ENCODE measurements at places on chromosomes 13 and 19. TPM values are rescaled to one million over a fixed set of nuclear protein-coding genes. Genes with fewer than 3 reads are reported as not detected.
A peak's percentile ranks its signal among the peaks of the same experiment; 100 is the strongest.

DNA sequence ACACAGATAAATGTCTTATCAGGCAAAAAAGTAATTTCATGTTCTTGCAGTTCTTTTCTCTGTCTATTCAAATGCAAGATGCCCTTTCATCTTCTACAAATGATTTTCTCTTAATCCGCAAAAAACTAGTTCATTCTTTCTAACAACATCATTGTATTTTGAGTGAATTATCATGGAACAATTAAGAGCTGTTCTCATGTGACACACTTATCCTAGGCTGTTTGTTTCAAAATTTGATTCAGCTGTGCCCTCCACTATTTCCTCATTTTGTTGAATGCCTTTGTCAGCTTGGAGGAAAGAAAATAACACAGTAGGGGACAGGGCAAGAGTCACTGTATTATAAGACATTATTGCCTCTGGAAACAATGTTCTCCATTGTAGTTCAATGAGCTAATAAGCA, 396.9 kb downstream of the KCTD12 start:
- DNase-seq = no peak

DNA sequence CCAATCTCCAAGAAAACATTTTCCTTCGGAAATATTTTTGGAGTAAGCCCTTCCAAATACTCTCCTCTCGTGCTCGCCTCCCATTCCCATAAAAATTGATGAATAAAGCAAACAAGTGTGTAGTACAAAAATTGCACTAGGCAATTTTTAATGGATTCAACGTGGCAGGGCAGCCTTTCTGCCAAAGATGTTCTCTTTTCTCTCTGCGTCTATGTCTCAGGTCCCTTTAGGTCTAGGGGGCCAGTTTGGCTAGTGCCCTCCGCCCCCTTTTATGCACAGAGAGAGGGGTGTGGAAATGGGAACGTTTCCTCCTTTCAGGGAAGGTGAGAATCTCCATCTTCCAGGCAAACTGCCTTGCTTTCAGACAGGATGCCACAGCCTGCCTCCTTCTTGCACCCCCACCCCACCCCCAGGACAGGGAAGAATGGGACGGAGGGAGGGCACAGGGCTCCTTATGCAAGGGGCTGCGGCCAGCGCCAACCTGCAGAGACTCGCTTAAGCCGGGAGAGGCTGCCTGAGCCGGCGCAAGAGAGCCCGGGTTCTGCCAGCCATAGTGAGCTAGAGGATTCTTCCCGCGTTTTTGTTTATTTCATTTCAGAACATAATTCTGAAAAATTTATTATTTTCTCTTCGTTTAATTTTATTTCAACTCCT, 2.7 kb upstream of the ZIC2 start:
- DNase-seq = no peak

DNA sequence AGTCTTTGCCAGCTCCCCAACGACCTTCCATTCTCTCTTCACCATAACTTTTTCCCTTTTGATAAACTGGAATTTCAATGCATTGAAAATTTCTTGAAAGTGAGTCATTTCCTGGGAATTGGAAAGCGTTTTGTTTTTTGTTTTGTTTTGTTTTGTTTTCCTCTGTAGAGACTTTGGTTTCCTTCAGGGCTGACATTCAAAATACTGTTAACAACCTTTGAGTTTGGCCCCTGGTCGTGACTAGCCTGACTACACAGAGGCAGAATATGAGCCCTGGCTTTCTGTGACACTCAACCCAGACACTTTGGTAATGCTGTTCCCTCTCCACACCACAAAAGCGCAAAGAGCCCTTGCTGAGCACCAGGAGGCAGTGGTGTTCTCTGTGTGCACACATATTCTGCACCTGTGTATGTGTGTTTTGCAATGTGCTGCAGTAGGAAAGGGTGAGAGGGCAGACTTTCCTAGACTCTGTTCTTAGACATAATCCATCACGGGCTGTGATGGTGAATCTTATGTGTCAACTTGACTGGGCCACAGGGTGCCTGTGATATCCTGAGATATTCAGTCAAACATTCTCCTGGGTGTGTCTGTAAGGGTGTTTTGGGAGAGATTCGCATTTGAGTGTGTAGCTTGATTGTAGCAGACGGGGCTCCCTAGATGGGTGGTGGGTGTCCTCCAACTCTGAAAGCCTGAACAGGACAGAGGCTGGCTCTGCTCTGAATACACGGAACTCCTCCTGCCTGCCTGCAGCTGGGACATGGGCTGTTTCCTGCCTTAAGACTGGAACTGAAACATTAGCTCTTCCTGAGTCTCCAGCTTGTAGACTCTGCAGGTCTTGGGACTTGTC, 29.5 kb upstream of the ANKRD10 start:
- peak; percentile 16 for DNase-seq

DNA sequence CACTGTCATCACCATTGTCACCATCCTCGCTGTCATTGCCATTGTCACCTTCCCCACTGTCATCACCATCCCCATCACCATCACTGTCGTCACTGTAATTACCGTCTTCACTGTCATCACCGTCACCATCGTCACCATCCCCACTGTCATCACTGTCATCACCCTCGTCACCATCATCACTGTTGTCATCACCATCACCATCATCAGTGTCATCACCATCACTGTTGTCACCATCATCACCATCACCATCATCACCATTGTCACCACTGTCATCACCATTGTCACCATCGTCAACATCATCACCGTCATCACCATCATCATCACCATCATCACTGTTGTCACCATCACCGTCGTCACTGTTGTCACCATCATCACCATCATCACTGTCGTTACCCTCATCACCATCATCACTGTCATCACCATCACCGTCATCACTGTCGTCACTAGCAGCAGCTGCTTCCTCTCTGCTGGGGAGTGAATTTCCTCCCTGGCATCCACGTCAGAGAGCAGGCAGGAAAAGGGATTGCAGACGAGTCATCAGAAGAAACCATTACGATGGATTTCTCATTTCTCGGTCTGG, 27.3 kb downstream of the TMEM255B start:
- DNase-seq = no peak

DNA sequence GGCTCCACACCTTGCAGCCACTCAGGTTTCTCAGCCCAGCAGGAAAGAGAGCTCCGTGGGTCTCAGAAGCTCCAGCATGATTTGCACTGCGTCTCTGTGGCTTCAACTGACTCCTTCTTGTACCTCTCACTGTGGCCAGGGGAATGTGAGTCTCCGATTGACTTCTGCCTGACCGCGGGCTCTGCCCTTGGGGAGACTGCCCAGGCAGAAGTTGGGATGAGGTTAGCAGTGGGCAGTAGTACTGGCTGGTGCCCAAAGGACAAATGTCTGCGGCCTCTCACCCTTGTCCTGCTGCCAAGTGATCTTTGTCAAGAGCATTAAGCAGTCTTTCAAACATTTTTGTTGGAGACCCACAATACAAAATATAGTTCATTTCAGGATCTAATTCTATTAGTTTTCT, 34.4 kb upstream of the FXYD3 start:
- DNase-seq = no peak

DNA sequence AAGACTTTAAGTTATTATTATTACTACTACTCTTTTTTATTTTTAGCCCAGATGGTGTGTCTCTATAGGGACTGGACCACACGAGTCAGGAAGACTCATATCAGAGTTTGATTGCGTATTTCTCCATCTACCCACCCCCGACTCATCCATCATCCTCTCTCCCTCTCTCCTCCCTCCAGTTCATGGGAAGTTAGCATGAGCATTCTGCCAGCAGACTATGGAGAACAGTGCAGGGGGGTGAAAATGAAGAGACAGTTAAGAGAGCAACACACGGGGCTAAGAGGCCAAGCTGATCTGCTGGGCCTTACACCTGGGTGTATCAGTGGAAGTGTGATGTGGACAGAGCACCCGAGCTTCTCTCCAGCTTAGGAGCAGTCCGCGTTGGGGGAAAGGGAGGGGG, 95.0 kb downstream of the UQCRFS1 start:
- DNase-seq = no peak

GRCh38 chr13:77893066-77893465, 25.6 kb downstream of the EDNRB start:
- DNase-seq = no peak

DNA sequence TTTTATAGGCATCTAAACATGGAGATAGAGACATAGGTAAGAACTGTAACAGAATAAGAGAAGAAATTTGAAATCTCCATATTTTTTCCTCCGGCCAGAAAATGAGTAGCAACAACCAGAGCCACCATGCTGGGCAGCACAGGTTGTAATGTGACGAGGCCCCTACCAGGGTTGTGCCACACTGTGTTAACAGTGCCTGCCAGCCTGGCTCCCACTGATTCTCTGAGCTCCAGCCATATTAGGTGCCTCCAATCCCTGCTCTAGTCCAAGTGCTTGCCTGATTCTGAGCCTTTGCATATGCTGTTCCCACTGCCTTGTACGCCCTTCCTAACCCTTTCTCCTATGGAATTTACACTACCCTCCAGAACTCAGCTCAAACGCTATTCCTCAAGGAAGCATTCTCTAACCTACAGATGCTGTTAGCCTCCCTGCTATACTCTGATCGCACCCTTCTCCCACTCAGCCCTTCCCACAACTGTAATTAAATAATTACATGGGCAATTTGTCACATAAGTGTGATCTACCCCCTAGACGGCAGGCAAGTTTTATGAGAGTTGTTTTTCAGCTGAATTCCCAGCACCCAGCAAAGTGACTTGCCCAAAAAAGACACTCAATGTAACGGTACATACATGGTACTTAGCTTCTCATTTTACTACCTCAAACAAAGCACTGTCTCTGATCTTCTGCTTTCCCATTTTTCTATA, 37.6 kb upstream of the STARD13 start:
- DNase-seq = no peak

DNA sequence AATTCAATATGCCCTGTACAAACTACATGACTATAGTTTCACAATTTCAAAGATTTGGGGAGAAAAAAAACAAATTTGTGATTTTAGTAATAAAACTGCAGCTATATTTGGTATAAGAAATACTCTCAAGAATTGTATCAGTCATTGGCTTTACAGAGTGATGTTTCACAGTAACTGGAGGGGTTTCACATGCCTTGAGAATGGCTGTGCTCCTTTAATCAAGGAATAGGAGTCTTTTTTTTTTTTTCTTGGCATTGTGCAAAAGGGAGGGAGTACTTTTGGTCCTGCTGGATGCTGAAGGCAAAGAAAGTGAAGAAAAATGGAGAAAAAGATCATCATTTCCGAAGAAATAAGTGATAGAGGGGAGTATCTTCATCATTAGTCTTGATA, 6.8 kb downstream of the ZNF507 start:
- DNase-seq = no peak

DNA sequence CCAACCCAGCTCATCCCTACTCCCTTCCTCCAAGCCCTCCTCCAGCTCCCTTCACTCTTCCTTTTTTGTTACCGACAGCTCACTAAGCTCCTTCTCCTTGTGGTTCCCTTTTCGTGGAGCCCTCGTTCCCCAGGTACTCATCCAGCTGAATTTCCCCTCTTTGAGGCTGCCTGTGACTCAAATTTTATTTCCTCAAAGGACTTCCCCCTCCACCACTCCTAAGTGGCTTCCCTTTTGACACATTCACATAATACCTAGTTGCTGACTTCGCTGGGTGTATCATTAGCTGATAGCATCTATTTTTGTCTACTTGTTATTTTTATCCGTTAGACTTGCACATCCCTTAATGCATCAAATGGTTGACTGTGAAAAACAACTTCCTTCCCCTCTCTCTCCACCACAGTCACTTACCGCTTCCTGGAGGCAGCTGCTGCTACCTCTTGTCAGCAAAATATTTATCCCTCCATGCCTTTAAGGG, 14.5 kb downstream of the FFAR2 start:
- peak; percentile 83 for DNase-seq

GRCh38 chr13:96934889-96935489, 59.3 kb downstream of the OXGR1 start:
- no peak for DNase-seq

GRCh38 chr13:21060338-21061028, 903 bp downstream of the LATS2 start:
- DNase-seq = no peak

GRCh38 chr13:48539550-48539949, 6.7 kb upstream of the RCBTB2 start:
- DNase-seq = no peak

DNA sequence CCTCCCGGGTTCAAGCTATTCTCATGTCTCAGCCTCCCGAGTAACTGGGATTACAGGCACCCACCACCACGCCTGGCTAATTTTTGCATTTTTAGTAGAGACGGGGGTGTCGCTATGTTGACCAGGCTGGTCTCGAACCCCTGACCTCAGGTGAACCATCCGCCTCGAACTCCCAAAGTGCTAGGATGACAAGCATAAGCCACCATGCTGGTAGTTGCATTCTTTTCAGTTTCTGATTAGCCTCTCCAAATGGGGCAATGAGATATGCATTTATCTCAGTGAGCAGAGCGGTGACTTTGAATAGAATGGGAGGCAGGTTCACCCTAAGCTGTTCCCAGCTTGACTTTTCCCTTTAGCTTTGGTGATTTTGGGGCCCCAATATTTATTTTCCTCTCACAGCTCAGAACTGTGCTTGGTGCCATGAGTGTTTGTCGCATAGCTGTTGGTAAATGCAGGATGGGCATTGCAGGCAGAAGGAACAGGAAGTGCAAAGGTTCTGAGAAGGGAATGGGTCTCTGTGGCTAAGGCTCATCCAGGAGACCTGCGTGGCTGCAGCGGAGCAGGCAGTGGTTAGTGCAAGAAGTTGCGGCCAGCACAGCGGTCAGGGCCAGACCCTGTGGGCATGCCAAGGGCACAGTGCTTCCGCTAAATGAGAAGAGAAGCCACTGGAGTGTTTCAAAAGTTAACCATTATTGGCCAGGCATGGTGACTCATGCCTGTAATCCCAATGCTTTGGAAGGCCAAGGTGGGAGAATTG, 20.7 kb downstream of the LYPD3 start:
- no peak for DNase-seq

GRCh38 chr19:765179-765738, 14.3 kb downstream of the MISP start:
- no peak for DNase-seq

DNA sequence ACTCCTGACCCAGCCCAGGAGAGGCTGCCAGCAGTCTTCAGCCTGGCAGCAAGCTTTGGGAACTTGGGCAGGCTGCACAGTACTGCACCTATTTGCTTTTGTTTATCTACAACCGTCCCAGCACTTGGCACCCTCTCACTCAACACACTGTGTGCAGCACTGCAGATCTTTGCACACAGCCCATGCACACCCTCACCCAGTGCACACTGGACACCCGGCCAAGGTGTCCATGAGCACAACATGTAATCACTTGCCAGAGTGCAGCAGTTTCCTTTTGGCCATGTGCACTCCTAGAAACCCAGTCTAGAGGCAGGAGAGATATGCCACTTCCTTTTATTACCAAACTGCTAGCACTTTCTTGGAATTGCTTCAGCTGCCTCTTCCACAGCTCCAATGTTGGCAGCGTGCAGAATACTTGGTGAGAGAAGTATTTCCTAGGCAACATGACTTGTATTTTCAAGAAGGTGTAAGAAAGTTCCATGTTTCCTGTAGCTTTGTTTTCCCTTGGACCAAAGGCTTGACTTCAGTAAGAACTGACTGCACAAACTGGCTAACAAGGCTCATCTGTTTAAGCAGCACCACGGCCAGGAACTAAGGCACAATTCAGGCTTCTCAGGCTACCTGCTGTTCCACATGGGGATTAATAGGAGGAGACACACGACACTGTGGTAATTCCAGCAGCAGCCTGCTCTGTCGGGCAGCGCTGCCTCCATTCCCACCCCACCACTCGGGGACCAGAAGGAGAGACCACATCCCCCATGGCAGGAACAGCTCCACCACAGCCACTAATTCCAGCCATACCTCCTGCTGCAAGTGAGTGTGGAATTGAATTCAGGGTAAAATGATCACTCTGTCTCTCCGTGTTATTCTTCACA, 15.3 kb downstream of the ATP7B start:
- no peak for DNase-seq

PBX4 gene
- 4.6 TPM for total RNA-seq

ERICH4 gene
- not detected for total RNA-seq

MADCAM1 gene
- 2.0 TPM for total RNA-seq

Data from OCI-LY7 (cell line).